ENCODE measurements at places on chromosomes 1 and 21.

- no peak for DNase-seq
Measured at GRCh38 chr1:235558621-235559169, 54.4 kb upstream of the B3GALNT2 start.

GRCh38 chr1:153466908-153467307 is 6.5 kb upstream of the S100A7 start:
- DNase-seq, result no peak

DNA sequence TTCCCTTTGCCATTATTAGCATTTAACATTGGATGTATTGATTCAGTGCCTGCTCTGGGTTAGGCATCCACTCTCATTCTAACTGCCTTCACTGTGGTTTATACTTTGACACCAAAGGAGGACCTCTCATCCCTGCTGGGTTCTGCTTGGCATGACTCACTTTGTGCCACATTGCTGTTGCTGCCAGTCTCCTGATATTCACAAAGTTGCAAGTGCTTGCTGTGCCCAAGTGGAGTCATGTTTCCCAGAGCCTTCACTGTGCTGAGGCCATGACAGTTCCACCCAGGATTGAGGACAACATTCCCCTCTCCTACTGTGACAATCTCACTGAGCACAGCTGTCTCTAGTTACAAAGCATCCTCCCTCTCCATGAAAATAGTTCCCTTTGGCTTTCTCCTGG is 519.9 kb upstream of the USP24 start:
- peak; percentile 32 for DNase-seq

DNA sequence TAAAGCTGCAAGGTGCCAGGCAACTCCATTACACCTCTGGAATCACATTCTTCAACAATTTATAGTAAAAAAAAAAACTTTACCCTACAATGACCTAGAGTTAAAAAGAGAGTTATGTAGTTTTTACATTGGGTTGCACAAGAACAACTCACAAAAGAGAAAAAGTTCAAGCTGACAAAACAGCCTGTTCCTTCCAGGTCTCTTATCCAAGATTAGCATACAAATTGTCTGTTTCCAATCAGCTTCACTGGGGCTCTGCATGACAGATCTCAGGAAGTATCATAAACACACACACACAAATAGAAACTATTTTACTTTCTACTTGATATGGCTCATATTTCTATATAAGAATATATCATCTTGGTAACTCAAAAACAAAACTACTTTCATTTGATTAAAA is 154.6 kb downstream of the PCNX2 start:
- peak; percentile 84 for DNase-seq

GRCh38 chr1:29835874-29836273 is 599.6 kb downstream of the PTPRU start:
- no peak for DNase-seq

GRCh38 chr1:185672719-185673360 is 61.4 kb upstream of the HMCN1 start:
- no peak for DNase-seq
